ENCODE measurements at places on chromosomes 16 and 17.

GRCh38 chr17:65913326-65913850, 278.5 kb downstream of the CEP112 start:
- DNase-seq, result no peak

DNA sequence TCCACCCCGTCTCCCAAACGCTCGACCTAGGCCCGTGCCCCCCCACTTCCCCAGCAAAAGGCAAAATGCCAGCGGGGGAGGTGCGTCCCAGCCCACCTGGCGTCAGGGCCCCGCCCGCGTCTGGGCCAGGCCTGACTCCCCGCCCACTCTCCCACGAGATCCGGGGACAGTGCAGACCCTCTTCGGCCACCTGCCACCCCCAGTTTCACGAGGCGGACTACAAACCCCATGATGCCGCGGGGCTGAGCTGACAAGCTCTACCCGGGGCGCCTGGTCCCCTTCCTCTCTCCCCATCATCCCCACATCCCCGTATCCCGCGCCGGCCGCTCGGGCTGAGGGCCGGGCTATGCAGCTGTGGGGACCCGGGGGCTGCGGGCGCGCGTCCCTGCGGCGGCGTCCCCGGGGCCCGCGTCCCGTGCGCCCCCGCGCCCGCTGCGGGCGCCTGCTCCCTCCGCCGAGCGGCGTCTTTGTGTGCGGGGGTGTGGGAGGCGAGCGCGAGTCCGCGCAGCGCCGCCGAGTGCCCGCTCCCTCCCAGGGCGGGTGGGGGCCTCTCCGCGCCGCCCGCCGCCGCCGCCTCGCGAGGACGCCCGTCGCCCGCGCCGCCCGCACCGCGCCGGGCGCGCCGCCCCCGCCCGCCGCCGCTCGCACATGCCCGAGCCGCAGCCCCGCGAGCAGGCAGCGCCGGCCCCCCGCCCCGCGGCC, at the start of gene ANKRD13B:
ANKRD13B (plus strand) TSS at position 283 of the 702 bp plus-strand sequence. CDS start 490 bp downstream, outside the sequence.
- DNase-seq, result no peak

GRCh38 chr17:81672504-81672903, 6.0 kb downstream of the CCDC137 start:
- DNase-seq, result no peak

- no peak for DNase-seq
These were observed 83.2 kb downstream of the TMC6 start for GRCh38 chr17:78045316-78045715.

- no peak for DNase-seq
These were observed 324.3 kb downstream of the FOXL1 start for GRCh38 chr16:86902656-86903001.

GRCh38 chr16:86096850-86097249, 197.9 kb downstream of the IRF8 start:
- no peak for DNase-seq

- DNase-seq, result no peak
These were observed 11.1 kb upstream of the SLC5A11 start for GRCh38 chr16:24834459-24835335.

GRCh38 chr17:43024407-43025289, at the start of gene RND2:
TSS of gene RND2 (plus strand) at chr17:43025231. CDS start at chr17:43025348, 117 bp downstream.
- DNase-seq, result peak; percentile 73

GRCh38 chr16:49592546-49593423, 219.2 kb downstream of the C16orf78 start:
- DNase-seq, result no peak

DNA sequence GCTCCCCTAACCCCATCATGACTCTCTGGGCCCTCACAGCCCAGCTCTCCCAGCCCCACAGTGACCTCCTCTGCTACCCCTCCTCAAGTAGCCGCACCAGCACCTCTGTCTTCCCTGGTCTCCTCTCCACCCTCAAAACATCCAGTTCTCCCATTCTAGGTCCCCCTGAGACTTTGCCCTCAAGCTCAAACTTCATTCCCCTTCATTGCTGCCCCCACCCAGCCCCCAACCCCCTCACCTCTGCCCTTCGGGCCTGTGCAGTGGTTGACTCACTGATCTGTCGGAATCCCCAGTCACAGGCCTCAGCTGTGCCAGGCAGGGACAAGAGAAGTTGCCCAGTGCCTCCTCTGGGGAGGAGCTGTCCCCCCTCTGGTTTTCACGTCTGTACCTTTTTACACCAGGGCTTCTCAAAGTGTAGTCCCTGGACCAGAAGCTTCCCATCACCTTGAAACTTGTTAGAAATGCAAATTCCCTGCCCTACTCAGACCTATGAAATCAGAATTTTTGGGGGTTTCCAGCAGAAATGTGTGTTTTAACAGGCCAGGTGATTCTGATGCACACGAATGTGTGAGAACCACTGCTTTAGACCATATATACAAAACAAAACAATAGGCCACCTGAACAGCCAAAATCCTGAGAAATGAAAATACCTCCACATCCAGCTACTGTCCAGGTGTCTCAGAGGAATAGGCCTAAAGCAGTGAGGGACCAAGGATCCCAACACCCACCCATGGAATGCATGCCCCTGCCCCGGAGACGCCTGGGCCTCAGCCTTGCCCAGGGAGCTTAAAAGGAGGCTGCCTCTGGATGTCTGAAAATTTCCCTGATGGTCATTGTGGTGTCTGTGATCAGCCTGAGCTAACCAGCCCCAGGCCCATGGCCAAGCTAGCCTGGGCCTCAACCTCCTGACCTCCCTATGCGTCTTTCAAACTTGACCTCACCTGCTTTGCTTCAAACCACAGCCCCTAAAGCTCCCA, 853 bp upstream of the DOK4 start:
- no peak for DNase-seq

DNA sequence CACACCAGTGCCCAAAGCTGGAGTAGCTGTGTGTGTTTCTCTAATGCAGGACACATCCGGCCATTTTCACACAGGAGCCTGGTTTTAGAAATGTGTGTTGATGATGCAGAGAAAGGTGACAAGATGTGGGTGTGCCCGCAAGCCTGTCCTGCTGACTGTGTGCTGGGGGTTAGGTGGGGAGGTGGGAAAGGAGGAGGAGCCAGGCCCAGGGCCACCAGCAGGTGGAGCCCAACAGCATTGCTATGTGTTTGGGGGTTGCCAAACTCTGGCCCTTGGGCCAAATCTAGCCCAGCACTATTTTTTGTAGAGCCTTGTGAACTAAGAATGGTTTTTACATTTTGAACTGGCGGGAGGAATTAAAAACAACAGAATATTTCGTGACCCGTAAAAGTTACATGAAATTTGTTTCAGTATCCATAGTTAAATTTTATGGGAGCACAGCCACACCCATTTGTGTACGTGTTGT, 61.7 kb upstream of the LGALS9 start:
- DNase-seq, result no peak

GRCh38 chr17:72714357-72714966, 378.0 kb downstream of the SLC39A11 start:
- no peak for DNase-seq

DNA sequence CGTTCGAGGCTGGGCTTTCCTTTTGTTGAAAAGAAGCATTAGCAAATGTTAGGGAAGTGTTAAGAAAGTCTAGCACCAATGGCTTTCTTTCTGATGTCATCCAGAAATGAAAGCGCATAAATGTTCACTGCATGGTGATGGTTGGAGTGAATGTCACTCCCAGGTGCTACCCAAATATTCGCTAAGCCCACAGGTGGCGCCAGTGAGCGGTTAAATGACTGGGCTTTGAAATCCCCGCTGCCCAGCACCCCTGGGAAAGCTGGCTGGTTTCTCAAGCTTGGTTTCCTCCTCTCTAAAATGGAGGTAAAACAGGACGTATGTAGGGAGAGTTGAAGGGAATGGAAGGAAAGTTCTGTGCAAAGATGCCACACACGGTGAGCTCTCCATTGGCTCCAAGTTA, 104.4 kb downstream of the IRX5 start:
- no peak for DNase-seq

- no peak for DNase-seq
These were observed 83.6 kb upstream of the TBC1D3K start for GRCh38 chr17:37840576-37840975.

DNA sequence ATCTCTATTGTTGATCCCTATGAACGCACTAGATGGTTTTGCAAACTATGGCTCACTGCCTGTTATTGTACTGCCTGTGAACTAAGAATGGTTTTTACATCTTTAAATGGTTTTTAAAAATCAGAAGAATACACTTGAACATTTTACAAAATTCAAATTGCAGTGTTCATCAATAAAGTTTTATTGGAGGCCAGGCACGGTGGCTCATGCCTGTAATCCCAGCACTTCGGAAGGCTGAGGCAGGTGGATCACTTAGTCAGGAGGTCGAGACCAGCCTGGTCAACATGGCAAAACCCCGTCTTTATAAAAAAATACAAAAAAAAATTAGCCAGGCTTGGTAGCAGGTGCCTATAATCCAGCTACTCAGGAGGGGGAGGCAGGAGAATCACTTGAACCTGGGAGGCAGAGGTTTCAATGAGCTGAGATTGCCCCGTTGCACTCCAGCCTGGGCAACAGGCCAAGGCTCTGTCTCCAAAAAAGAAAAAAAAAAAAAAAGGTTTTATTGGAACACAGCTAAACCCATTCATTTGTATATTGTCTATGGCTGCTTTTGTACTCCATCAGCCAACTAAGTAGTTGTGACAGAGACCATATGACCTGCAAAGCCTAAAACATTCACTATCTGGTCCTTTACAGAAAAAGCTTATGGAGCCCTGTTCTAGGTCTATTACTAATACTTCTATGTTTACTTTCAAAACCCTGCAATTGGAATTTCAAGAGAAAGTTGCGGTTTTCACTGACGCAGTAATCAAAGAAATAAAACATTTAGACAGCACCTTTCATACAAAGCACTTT, 18.9 kb downstream of the IKZF3 start:
- DNase-seq, result no peak

GRCh38 chr17:82043507-82043906, 6.0 kb upstream of the DCXR start:
- DNase-seq, result no peak

DNA sequence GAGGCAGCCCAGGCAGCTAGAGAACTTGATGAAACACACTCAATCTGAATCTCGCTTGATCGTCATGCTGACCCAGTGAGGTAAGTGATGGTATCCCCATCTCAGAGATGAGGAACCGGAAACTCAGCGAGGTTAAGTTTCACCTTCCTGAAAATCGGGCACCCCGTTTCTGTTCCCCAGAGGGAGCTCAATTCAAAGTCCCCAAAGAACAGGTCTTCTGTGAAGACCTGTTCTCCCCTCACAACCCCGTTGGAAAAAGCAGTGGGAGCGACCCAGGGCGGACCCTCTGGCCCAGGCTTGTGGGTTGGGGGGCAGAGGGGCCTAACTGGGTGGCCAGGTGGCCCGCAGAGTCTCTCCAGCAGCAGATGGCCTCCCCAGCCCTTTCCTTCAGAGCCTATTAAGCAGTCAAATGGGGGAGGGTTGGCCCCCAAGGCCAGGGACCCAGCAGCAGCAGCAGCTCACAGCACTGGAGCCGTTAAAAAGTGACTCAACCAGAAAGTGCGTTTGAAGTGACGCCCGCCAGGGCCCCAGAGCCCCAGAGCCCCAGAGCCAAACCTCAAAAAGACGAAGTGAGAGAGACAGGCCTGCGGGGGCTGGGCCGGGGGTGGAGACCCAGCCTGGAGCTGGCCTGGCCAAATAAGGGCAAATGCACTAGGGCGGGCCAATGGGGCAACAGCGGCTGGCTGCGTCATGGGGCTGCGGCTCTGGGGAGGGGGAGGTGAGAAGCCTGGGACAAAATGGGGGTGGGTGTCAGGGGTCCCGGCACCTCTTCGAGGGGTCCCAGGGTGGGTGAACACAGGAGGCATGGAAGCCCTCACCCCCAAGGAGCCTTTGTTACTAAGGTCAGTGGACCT, 9.2 kb upstream of the TSPOAP1 start:
- peak; percentile 70 for DNase-seq

Data from GOT3 (cell line).